ENCODE measurements at places on chromosomes 3 and 15. TPM values are rescaled to one million over a fixed set of nuclear protein-coding genes. Genes with fewer than 3 reads are reported as not detected.

- H3K27ac ChIP-seq = no peak overlapping the region
- peaks cover 59% of the 10 kb centered on the region for H3K4me1 ChIP-seq
- no peak for DNase-seq
- peaks cover 70% of the 10 kb centered on the region for H3K27me3 ChIP-seq
- H3K36me3 ChIP-seq = no peaks in the 10 kb centered on the region
- H3K4me3 ChIP-seq = 0 out of 2 replicates have a peak overlapping the region, but pooled peaks have one; percentile 58
Measured at GRCh38 chr15:74137537-74137894, 7.1 kb downstream of the ISLR2 start.

Gene ELL3
- total RNA-seq = 19.2 TPM

Gene SMAD6
- 11.9 TPM for total RNA-seq

Gene CASR
- 0.56 TPM for total RNA-seq

GRCh38 chr15:43930079-43930478 is 103.3 kb downstream of the WDR76 start:
- no peak overlapping the region for H3K27ac ChIP-seq
- no peak overlapping the region for H3K4me3 ChIP-seq
- H3K4me1 ChIP-seq = peaks cover 63% of the 10 kb centered on the region
- H3K27me3 ChIP-seq = no peaks in the 10 kb centered on the region
- peak; percentile 67 for DNase-seq
- H3K36me3 ChIP-seq = no peaks in the 10 kb centered on the region

DNA sequence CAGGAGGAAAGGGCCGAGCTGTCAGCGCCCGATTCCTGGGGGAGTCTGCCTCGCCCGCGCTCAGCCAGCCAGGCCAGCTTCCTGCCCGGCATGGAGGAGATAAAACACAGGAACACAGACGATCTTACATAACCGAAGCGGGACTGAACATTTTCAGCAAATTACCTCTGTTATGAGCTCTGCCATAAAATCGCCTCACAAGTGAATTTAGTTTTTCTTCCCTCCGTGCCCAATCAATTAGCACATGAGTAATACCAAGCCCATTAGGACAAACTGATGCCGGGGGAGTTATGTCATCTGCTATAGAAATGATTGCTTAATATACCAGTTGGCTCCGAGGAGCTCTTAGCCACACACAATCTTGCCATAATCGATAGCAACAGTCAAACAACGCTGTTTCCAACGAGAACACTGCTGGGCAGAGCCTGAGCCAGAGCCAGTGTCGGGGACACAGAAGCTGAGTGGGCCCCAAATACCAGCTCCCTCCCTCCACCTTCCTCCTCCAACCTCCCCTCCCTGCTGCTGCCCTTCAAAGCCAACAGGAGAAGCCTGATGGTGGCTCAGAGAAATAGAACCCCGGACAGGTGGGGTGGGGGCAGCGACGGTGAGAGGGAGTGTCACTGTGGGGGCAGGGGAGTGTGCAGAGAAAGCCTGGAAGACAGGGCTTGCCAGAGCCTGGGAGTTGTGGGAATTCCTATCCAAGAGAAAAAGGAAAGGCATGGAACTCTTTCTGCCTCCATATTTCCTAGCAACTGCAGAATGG is 279.4 kb upstream of the TLE3 start:
- peaks cover 23% of the 10 kb centered on the region for H3K4me1 ChIP-seq
- no peaks in the 10 kb centered on the region for H3K27me3 ChIP-seq
- DNase-seq = peak; percentile 61
- no peak overlapping the region for H3K27ac ChIP-seq
- H3K4me3 ChIP-seq = peak overlapping the region; percentile 81

Gene TMEM62
- 16.5 TPM for total RNA-seq

- no peaks in the 10 kb centered on the region for H3K27me3 ChIP-seq
- H3K36me3 ChIP-seq = no peaks in the 10 kb centered on the region
- no peaks in the 10 kb centered on the region for H3K4me1 ChIP-seq
- H3K4me3 ChIP-seq = no peak overlapping the region
- H3K27ac ChIP-seq = no peak overlapping the region
Measured at GRCh38 chr3:113912552-113913236, 35.1 kb upstream of the ZDHHC23 start.

Gene IL5RA
- not detected for total RNA-seq

- H3K27me3 ChIP-seq = peaks cover 73% of the 10 kb centered on the region
- no peak overlapping the region for H3K27ac ChIP-seq
- H3K4me3 ChIP-seq = peak overlapping the region; percentile 74
- H3K4me1 ChIP-seq = peaks cover 13% of the 10 kb centered on the region
Measured at GRCh38 chr3:124032311-124032880, 40.5 kb upstream of the ROPN1 start.

DNA sequence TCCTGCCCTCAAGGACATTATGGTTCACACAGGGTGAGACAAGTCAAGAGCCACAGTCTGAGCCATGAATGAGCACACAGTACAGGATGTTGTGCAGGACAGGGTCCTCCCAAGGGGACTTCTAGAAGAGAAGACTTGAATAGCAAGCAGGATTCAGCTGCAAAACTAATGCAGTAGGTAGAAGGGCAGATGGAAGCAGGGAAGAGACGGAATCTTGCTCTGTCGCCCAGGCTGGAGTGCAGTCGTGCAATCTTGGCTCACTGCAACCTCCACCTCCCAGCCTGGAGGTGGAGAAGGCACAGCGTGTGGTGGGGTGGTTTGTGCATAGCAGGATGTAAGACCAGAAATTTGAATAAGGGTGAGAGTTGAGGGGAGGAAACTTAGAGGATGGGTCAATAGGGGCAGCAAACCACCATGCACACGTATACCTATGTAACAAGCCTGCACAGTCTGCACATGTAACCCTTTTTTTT is 8.0 kb downstream of the BCL2L10 start:
- DNase-seq = no peak
- peaks cover 9% of the 10 kb centered on the region for H3K4me1 ChIP-seq
- no peak overlapping the region for H3K4me3 ChIP-seq
- no peak overlapping the region for H3K27ac ChIP-seq

GRCh38 chr15:57920911-57921310 is 144.6 kb downstream of the ALDH1A2 start:
- no peak for DNase-seq
- no peaks in the 10 kb centered on the region for H3K27me3 ChIP-seq
- no peak overlapping the region for H3K4me3 ChIP-seq
- no peaks in the 10 kb centered on the region for H3K36me3 ChIP-seq

Gene MYO5A
- total RNA-seq = 31.8 TPM

DNA sequence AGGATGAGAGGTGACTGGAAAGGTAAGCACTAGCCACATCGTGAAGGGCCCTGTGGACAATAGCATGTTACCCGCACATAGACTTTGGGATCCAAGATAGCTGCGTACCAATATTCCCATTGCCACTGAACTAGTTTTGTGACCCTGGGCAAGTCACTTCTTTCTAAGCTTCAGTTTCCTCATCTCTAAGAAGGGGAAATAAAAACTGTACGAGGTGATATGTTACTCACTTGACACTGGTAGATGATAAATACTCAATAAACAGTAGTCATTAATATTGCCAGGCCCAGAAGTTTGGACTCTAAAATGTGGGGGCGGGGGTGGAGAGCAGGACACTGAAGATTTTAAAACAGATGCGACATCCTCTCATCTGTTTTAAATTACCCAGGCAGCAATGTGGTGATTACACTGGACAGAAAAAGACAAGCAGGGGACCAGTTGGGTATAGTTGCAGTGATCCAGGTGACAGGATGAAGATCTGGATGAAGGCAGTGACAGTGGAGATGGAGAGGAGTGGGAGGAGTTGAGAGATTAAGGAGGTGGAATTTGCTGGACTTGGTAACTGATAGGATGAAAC is 2.5 kb downstream of the ATG7 start:
- DNase-seq = peak; percentile 8
- H3K36me3 ChIP-seq = no peaks in the 10 kb centered on the region
- no peaks in the 10 kb centered on the region for H3K27me3 ChIP-seq

DNA sequence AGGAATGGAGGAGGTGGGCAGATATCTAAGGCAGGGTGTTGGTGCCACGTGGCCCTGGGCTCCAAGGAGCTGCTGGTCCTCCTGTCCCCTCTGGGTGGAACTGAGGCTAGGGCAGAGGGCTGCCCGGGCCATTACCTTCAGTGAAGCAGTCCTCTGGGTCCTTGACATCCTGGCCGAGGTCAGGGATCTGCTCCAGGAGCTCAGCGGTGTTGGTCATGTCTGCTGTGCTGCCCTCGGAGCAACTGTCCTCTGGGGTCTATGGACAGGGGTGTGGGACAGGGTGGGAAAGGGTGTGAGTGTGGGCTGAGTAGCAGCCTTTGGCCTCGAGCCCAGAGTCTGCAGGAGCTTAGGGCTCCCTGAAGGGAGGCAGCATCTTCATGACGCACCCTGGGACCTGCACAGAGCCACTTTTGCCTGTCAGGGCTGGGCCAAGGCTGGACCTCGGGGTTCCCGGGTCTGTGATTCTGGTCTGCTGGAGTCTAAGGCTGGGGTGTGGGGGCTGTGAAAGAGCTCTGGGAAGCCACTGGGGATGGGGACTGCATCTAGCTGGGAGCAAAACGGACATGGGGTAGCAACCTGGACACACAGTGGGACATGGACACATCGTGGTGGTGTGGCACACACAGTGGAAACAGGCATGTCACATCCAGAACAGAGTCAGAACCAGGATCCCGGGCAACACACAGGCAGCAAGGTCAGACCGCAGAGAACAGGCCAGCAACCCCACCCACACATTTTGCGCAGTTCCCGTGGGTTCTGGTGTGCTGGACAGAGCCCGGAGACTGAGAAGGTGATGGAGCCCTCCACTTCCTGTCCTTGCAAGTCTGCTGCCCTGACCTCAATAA is 72.7 kb downstream of the SCN5A start:
- H3K27me3 ChIP-seq = no peaks in the 10 kb centered on the region
- H3K4me1 ChIP-seq = no peaks in the 10 kb centered on the region
- no peaks in the 10 kb centered on the region for H3K36me3 ChIP-seq
- H3K4me3 ChIP-seq = no peak overlapping the region
- H3K27ac ChIP-seq = no peak overlapping the region

DNA sequence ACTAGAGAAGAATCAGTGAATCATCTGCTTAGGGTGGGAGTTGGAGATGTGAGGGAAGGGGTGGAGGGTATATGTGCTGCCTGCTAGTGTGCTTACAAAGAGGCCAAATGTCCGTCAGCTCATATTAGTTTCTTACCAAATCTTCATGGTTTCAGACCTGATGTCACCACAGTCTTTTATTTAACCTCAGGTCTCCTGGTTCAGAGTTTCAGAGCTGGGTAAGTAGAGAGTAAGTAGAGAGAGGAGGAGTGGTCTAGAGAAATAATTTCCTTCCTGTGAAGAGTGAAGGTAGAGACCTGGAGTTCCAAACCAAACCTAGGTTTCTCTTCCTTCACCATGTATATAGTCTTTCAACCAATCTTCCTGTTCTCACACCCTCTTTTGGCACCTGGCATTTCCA is 17.5 kb upstream of the P2RY1 start:
- DNase-seq = no peak
- no peak overlapping the region for H3K4me3 ChIP-seq
- no peak overlapping the region for H3K27ac ChIP-seq
- no peaks in the 10 kb centered on the region for H3K4me1 ChIP-seq

Gene CACNA1D
- total RNA-seq = 1.7 TPM

DNA sequence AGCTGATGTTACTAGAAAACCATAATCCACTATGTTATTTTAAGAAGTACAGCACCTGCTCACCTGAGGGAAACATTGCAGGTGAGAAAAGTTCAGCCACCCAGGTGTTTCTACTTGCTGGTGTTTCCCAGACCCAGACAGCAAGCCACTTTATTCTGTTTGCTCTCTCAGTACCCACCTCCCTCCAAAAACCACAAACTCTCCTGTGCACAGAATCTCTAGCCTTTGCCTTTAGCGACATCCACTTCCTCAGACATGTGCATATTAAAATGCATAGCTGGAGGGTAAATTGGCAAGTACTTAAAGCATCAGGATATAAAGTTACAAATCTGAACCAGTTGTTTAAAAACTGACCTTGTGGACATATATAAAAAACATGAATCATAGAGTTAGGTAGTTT is 36.7 kb downstream of the VGLL3 start:
- no peak overlapping the region for H3K27ac ChIP-seq
- H3K27me3 ChIP-seq = no peaks in the 10 kb centered on the region
- DNase-seq = no peak
- H3K36me3 ChIP-seq = no peaks in the 10 kb centered on the region

Gene MEIS2
- not detected for total RNA-seq

Gene MIX23
- 57.7 TPM for total RNA-seq

Gene PPARG
- total RNA-seq = not detected

Gene GASK1A
- 11.1 TPM for total RNA-seq

- no peaks in the 10 kb centered on the region for H3K36me3 ChIP-seq
- H3K27ac ChIP-seq = no peak overlapping the region
- H3K4me1 ChIP-seq = no peaks in the 10 kb centered on the region
Measured at GRCh38 chr3:32480604-32481003, 22.0 kb downstream of the CMTM6 start.

GRCh38 chr3:170869645-170870593 is at the start of gene RPL22L1:
TSS of gene RPL22L1 (minus strand) at chr3:170870195. CDS start at chr3:170870167, 28 bp downstream.
- peak within 1 kb of the TSS; percentile 78 for H3K4me3 ChIP-seq
- H3K27ac ChIP-seq = peak within 1 kb of the TSS; percentile 95
- peaks cover 30% of the 10 kb centered on the region for H3K4me1 ChIP-seq
- H3K36me3 ChIP-seq = peaks cover 31% of the 10 kb centered on the region
- peak; percentile 98 for DNase-seq

DNA sequence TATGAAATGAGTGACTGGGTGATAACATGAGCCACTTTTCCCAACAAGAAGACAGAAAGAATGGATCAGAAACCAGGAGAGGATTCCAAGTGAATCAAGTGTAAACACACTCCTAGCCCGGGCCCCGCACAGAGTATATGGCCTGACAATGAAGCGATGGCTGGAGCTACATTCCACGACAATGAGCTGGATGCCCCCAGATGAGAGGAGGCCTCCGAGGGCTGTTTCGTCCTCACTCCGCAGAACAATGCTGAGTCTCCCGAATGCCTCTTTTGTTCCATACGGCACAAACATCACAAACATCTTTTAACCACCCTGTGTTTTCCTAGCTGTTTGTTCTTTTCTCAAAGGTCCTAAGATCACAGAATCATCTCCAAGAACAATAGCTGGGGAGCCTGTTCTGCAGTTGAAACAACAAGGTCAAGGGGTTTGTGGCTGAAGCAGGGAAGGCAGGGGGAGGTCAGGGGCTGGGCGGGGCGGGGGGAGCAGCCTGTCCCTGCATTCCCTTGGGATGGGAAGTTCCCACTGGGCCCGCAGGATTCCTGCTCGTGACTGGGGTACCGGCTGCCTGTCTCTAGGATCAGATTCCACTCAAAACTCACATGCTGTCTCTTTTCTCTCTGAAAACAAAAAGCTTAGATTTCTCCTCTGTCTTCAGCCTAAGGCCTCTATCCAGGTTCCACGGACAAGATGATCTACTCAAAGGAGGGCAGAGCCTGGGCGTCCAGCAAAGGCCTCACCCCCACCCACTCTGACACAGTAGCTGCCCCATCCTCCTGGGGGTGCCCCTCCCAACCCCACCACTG is 151.3 kb downstream of the XXYLT1 start:
- H3K4me3 ChIP-seq = no peak overlapping the region
- peaks cover 18% of the 10 kb centered on the region for H3K4me1 ChIP-seq
- DNase-seq = peak; percentile 88
- H3K27ac ChIP-seq = peak overlapping the region; percentile 13
- H3K36me3 ChIP-seq = no peaks in the 10 kb centered on the region
- no peaks in the 10 kb centered on the region for H3K27me3 ChIP-seq

Gene ADAMTS7
- total RNA-seq = 52.7 TPM

Gene C15orf62
- total RNA-seq = 0.08 TPM

GRCh38 chr15:78749831-78750230 is 61.4 kb downstream of the ADAMTS7 start:
- no peak overlapping the region for H3K27ac ChIP-seq
- no peak for DNase-seq
- H3K27me3 ChIP-seq = no peaks in the 10 kb centered on the region
- no peaks in the 10 kb centered on the region for H3K36me3 ChIP-seq
- no peaks in the 10 kb centered on the region for H3K4me1 ChIP-seq
